ENCODE measurements at places on chromosomes 1 and 21.
A peak's percentile ranks its signal among the peaks of the same experiment; 100 is the strongest.

DNA sequence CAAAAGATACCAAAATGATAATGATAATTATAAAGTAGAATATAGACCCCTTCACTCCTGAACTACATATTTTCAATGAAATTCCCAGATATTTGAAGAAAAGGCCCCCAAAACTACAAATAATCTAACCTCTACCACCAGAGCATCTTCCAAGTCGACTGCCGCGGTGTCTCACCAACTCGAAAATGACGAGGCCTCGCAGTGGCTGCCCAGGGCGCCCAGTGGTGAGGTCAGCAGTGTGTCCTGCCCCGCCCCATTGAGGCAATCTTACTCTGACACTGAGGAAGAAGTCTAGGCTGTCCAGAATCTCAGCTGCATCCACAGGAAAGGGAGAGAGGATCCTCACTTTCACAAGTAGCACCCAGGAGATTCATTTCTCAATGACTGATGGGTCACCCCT, 5.2 kb downstream of the DUSP10 start:
- DNase-seq = no peak

DNA sequence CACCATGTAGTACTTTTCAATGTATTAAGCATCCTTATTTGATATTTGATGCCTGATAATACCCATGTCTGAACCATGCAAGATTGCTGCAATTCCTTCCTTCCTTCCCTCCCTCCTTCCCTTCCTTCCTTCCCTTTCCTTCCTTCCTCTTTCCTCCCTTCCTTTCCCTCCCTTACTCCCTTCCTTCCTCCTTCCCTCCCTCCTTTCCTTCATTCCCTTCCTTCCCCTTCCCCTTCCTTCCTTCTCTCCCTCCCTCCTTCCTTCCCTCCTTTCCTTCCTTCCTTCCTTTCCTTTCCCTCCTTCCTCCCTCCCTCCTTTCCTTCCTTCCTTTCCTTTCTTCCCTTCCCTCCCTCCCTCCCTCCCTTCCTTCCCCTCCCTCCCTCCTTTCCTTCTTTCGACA, 29.7 kb upstream of the TMEM52 start:
- DNase-seq = no peak

DNA sequence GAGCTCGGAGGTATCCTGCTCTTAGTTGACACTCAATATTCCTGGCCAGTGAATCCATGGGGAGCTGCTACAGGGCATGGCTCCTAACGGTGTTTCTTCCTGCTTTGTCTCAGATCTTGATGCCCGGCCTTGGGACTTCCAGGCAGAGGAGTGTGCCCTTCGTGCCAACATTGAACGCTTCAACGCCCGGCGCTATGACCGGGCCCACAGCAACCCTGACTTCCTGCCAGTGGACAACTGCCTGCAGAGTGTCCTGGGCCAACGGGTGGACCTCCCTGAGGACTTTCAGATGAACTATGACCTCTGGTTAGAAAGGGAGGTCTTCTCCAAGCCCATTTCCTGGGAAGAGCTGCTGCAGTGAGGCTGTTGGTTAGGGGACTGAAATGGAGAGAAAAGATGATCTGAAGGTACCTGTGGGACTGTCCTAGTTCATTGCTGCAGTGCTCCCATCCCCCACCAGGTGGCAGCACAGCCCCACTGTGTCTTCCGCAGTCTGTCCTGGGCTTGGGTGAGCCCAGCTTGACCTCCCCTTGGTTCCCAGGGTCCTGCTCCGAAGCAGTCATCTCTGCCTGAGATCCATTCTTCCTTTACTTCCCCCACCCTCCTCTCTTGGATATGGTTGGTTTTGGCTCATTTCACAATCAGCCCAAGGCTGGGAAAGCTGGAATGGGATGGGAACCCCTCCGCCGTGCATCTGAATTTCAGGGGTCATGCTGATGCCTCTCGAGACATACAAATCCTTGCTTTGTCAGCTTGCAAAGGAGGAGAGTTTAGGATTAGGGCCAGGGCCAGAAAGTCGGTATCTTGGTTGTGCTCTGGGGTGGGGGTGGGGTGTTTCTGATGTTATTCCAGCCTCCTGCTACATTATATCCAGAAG, 16.7 kb downstream of the ALX3 start:
- DNase-seq = peak; percentile 71

DNA sequence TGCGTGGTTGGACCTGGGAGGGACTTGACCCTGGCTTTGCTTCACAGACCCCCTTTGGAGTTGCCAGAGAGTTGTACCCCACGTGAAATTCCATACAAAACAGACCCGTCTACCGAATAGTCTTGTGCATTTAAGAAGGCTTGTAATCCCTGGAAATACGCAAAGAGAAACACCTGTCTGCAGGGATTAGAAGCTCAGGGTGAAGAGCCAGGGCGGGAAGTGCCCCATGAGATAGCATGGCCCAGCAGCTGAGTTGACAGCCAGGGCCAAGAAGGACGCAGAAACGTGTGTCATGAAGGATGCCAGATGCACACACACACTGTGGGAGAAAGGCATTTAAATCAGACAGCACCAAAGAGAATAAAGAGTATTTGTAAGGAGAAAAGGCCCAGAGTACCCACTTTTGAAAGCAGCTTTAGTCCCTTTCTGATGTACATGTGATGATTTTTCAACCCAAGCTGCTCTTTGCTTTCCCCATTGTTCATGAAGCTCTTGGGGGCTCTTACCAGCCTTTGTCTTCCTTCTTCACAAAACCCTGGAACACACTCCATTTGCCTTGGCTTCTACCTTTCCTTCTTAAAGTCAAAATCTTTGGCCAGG, 46.6 kb downstream of the PCP4 start:
- DNase-seq = no peak

DNA sequence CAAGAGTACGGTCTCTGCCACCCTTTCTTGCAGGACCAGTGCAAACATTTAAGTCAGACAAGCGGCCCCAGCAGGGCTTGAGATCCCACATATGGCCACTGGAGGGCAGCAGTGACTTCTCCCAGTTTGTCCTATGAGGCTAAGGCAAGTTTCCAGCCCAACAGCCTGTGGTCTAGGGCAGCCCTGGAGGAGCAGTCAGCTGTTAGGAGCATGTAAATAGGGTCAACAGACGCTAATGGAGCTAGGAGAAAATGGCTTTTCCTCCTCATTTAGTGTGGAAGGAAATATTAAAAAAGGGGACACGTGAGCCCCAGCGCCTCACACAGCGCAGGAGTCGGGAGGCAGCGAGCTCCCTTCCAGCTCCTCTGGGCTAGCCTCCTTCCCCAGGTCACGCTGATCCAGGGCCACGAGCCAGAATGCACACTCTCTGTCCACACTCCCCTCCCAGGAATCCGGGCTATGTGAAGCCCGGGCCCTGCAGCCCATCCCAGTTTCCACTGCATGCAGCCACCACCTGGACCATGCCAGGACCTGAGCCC, 95.6 kb downstream of the LAMC2 start:
- DNase-seq = peak; percentile 71
